ENCODE measurements at places on chromosomes 7 and 10.
A peak's percentile ranks its signal among the peaks of the same experiment; 100 is the strongest.

DNA sequence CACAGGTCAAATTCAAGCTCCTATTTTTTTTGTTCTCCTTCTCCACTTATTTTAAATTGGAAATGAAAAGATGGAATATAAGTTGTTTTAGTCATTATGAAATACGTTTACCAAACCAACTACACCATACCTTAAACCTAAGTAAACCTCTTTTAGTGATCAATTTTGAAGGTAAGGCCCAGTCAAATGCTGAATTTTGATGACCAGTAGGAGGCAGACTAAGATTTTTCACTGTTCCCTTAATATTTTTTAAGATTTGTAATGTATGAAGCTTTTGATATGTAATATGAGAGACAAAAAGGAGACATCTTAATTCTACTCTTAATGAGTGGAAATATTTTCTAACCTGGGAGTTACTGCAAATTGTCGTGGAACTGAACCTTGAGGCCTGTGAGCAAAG is 311.6 kb downstream of the EXOC4 start:
- DNase-seq, result no peak

- DNase-seq, result no peak
Measured at GRCh38 chr10:115657161-115657860, 564.1 kb downstream of the ATRNL1 start.

DNA sequence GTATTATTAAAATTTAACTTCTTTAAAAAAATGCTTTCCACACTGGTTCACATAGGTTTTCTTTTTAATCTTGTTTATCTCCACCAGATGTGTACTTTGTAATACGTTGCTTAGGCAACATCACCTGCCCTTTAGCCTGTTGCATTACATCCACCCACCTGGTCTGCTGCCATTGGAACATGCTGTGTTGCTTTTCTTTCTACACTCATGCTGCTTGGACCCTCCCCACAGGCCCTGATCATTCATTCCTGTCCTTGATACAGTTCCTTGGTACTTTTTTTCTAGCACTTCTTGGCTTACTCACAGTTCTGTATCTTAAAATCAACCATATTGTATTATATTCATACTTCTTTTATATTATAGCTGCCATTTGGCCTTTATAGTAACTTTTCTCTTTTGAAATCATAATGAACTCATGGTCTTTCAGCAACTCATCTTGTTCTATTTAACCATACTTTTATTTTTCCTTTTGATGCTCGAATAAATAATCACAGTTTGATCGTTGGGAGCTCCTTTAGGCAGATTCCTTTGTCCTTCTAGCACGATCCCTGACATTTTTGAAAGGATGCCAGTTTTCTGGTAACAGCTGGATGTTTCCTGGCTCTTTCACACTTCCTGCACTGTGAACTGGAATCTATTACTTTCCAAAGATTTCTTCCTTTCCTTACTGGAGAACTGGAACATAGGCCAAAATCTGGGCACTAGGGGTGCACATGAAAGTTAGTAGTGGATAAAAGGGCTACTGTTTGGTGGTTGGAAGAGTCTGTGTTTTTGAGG is 125.1 kb downstream of the CDK14 start:
- no peak for DNase-seq

GRCh38 chr10:126402721-126403695 is 14.7 kb upstream of the ADAM12 start:
- no peak for DNase-seq

- peak; percentile 88 for DNase-seq
Measured at GRCh38 chr10:31317652-31318381, 1.2 kb upstream of the ZEB1 start.

DNA sequence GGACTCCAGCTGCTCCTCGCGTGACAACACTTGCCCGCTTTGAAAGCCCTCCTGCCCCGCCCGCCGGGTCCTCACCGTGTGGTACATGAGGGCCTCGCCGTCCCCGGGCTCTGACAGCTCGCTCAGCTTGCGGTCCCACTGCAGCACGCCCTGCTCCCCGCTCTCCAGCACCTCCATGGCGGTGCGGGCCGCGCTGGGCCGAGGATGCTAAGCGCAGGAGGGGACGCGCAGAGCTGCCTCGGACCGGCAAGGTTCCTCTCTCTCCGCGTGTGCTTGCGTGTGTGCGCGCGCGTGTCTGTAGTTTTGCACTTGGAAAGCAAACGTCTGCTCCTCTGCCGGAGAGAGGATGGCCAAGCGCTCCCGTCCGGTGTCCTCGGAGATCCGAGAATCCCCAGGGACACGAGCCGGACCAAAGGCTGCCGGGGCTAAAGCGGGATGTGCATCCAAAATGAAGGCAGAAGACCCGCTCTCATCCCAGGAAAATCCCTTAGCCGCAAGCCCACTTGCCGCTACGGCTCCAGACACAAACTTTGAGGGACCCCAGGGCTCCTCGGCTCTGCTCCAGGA is at the start of gene CREB3L2:
Gene CREB3L2 (minus strand): TSS at position 558 of the 567 bp plus-strand sequence. CDS start 381 bp downstream, at position 177.
- peak; percentile 74 for DNase-seq

DNA sequence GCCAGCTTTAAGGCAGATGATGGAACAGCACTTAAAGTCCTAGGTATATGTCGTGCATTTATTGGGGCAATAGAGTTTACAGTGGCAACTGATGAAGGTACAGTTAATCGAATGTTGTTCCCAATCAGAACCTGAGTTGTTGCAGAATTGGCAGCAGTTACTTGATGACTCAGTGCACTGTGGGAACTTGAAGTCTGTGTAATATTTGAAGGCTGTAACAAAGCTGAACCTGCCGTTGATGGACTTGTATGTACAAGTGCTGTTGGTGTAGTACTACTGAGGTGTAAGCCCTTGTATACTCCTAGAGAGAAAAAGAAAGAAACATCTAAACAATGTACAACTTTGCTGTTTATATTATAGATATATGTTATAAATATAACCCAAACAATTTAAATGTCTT is 75.3 kb downstream of the EPC1 start:
- no peak for DNase-seq

GRCh38 chr10:43130770-43131171 is 7.5 kb upstream of the CSGALNACT2 start:
- no peak for DNase-seq

GRCh38 chr7:158782761-158783401 is 46.4 kb downstream of the ESYT2 start:
- no peak for DNase-seq

- DNase-seq, result no peak
Measured at GRCh38 chr10:86371116-86371515, 4.5 kb upstream of the GRID1 start.

DNA sequence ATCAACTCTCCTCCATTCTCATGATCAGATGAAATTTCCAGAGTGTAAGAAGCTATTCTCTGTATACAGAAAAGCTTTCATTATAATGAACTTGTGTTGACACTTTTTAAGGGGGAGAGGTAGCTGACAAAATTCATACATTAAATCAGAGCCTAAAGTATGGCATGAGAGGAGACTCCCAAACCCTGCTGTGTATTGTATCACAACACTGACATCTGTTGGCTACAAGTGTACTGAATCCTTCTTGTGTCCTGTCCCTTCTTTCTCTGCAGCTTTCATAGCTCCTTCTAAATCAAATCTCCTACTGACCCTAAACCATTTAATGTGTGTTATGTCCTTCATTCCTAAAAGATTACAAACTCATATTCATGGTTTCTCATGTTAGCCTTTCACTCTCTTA is 70.9 kb downstream of the GCC1 start:
- peak; percentile 20 for DNase-seq

GRCh38 chr7:6650086-6650485 is 13.0 kb downstream of the ZNF316 start:
- no peak for DNase-seq

GRCh38 chr7:148398844-148399365 is 191.7 kb upstream of the C7orf33 start:
- peak; percentile 28 for DNase-seq

DNA sequence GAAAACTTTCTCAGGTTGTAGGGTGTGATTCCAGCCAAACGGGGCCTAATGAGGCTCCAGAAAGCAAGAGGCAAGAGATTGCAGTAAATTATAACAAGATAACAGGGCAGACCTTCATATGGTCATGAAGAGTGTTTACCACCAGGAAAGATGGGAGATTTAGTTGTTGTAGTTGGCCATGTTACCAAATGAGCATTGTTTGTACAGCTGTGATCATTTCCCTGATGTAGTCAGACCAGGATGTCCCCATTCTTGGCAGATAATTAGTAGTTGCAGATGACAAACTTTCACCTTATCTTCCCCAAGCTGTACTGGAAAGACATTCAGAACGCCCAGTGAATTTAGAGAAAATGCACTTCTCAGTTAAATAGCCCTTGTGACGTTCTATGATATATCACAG is 630.8 kb downstream of the ANKRD7 start:
- no peak for DNase-seq

GRCh38 chr7:155804897-155805825 is 7.1 kb downstream of the SHH start:
- peak; percentile 66 for DNase-seq

GRCh38 chr10:102375867-102376266 is 19.6 kb upstream of the NFKB2 start:
- no peak for DNase-seq

- no peak for DNase-seq
Measured at GRCh38 chr7:79897166-79897565, 237.5 kb upstream of the GNAI1 start.

DNA sequence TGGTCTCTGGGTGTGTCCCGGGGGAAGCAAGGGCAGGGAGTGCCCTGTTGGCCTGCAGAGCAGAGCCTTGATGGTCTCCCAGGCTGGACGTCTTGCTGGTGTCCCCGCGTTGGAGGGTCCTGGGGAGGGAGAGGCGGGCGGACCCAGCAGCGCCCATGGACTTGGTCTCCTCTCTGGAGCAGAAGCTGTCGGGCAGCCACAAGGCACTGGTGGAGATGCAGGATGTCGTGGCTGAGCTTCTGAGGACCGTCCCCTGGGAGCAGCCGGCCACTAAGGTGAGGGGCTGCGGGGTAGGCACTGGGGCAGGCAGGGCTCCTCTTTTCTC is 20.9 kb downstream of the TTYH3 start:
- DNase-seq, result no peak

GRCh38 chr7:139990571-139991268 is 72.0 kb downstream of the PARP12 start:
- DNase-seq, result no peak

DNA sequence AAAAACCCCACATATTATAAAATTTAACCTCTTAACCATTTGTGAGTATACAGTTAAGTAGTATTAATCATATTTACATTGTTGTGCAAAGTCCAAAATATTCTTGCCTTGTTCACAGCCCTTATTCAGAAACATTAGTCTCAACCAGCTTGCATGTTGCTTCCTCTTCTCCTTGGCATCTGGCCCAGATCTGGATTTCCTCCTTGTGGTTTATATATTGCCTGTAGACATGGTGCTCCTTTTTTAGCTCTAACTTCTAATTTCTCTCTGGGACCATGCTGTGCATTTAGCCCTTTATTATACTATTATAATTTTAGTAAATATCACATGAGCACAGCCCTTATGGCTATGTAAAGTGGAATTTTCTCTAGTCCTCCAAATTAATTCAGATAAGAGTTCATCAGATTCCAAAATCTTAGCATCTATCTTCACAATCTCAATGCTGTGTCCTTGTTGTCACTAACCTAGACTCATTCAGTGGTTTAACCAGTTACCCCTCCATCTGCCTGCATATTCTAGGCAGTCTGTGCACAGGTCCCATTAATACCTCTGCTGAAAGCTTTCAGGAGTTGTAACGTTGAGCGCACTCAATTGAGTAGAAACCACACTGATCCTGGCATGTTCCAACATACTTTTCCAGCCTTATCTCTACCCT is 7.9 kb downstream of the CPED1 start:
- no peak for DNase-seq

DNA sequence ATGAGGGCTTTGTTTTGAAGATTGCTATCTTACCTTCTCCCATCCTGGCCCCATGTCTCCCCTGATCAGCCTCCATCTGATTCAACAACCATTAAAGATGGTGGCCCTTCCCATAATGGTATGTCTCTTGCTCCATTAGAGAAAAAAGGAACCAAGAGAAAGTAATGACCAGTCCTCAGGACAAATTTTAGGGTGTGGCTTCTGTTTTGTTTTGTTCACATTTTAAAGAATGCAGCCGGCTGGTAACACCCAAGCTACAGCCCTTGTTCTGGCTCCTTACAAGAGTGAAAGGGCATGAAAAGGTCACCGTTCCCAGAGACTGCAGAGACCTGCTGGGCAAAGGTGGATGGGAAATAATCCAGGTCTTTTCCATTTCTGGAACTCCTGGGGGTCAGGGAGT is 287.9 kb upstream of the NEBL start:
- DNase-seq, result no peak

- no peak for DNase-seq
Measured at GRCh38 chr10:46222364-46222935, 64.3 kb upstream of the ANTXRL start.

GRCh38 chr7:33534833-33535232 is 370.5 kb upstream of the BMPER start:
- DNase-seq, result no peak

- DNase-seq, result no peak
Measured at GRCh38 chr10:7606951-7607404, 59.8 kb downstream of the ITIH5 start.

DNA sequence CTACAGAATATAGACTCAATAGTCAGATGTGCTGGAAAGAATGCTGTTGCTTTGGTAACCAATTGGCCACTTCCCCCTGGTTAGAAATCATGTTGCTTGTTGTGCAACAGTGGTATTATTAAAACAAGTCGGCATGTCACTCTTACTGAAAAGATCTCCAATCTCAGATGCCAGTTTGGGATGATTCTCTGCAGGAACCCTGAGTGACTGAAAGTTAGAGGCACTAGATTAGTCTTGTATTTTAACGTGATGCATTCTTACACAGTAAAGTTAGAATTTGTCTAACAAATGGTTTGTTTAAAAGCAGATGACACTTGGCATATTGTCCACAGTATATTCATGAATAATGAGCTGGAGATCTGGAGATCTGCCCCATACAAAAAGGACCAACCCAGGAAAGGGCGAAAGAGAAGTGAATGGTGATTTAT is 287.6 kb downstream of the TWIST1 start:
- no peak for DNase-seq

DNA sequence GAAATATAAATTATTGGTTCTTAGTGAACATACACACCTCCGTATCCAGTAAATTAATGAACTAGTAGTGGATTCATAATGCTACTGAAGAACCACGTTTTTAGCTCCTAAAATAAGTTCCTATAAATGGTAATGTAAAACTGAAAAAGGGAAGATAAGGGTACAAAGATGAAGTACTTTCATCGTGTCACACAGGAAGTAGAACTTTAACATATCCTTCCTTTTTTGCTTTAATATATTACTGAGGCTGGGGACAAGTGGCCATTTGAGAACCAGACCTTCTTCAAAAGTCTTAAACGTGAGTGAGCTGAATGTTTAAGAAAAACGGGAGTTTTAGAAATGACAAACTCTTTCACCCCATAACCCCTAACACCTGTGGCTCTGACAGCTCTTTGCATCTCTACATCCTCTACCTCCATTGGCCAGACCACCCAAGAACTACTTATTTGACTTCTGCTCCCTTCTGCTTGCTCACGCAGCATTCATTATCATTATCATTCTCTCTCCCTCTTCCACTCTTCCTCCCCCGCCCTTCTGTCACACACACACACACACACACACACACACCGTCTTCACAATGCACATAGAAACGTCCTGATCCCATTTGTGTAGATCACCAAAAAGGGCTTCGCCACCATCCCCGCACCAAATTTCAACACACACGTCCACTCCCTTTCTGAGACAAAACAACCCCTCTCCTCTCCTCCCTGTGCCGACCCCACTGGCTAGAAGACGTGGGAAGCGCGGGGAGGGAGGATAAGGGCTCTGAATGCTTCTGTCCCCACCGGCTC is 677 bp downstream of the SKAP2 start:
- peak; percentile 23 for DNase-seq

- peak; percentile 60 for DNase-seq
Measured at GRCh38 chr7:22700559-22701002, 26.4 kb upstream of the IL6 start.

GRCh38 chr7:37408291-37409228 is 40.1 kb downstream of the ELMO1 start:
- DNase-seq, result peak; percentile 66

GRCh38 chr7:49060743-49061142 is 136.4 kb downstream of the CDC14C start:
- no peak for DNase-seq

Data from activated CD4-positive, alpha-beta T cell treated with anti-CD3 and anti-CD28 coated beads, Interleukin-10, Interleukin-2, amounts not matched to agents 100 ng/mL and 50 ng/mL, durations not matched to agents 16 hours and 8 hours (primary cell).